ENCODE measurements at places on chromosomes 6 and 20.

DNA sequence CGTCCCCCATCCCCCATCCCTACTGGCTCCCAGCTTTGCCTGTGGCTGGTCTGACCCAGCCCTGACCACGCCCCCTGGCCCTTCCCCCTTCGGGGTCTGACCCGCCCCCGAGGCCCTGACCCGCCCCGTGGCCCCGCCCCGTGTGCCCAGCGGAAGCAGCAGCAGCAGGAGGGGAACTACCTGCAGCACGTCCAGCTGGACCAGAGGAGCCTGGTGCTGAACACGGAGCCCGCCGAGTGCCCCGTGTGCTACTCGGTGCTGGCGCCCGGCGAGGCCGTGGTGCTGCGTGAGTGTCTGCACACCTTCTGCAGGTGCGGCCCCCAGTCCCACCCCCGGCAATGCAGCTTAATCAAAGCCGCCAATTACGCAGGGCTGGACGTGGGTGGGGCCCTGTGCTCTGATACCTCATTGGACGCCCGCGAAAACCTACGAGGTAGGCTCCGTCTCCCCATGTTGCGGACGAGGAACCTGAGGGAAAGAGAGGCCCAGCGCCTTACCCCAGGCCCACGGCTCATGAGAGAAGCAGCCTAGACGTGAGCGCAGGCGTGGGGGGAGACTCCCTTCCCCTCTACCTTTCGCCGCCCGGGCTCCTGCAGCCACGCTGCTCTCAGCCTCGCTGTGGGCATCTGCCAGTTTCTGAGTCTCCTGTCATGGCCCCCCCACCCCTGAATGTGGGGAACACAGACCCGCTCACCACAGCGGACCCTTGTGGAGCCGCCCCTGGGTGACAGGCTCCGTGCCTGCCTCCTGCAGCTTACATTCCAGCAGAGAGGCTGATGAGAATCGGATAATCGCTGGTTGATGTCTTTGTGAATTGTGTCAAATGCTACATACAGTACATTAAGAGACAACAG, 12.8 kb downstream of the RBCK1 start:
- DNase-seq = peak; percentile 94

GRCh38 chr20:57350081-57350710, 859 bp upstream of the RAE1 start:
- DNase-seq = no peak

DNA sequence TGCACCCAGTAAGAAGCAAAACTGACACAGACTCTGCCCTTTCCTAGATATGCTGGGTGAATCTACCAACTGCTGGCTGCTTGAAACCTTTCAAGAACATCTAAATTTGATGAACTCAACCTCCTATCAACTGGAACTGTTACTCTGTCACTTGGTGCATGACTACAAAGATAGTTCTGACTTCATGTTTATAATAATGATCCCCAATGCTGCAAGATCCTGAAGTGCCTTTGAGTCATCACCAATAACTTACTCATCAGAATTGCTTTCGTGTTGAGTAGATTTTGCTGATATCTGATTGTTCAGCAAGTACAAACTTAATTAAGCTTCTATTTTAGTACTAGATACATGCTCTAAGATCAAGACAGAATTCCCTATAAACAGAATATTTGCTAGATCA, 100.2 kb upstream of the ARMC2 start:
- no peak for DNase-seq

DNA sequence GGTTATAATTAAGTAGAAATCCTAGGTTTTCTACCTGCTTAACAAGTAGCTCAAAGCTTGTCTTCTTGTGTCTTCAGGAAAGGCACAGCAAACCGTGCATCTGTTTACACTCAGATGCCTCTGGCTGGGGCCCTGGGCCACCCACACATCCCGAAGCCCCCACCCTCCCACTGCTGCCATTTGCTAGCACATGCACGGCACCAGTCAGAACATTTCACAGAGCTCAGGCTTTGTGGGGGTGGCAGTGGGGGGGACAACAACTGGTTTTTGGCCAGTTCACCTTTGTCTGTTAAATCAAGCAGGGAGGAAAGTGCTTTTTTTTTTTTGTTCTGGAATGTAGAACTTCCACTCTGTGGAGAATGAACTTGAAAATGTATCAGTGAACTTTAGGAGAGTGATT, 77.7 kb downstream of the LINC00237 start:
- DNase-seq = no peak

DNA sequence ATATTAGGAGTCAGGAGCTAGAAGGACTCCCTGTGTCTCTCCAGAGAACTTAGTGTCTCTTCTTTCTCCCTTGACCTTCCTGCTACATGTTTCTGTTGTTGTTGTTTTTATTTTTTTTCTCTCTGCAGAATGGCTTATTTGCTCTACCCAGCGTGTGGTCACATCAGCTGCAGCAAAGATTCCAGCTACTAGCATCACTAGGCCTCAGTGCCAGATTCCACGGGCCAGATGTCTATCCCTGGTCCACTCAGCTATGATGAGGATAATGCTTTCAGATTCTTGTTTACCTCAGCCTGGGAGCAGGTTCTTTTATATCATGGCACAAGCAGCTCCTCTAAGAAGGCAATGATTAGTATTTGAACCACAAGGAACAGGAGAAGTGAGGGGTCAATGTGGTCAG, 110.0 kb downstream of the PLCB1 start:
- no peak for DNase-seq

- no peak for DNase-seq
Observed at GRCh38 chr6:15503346-15503680, 159.5 kb downstream of the DTNBP1 start.

DNA sequence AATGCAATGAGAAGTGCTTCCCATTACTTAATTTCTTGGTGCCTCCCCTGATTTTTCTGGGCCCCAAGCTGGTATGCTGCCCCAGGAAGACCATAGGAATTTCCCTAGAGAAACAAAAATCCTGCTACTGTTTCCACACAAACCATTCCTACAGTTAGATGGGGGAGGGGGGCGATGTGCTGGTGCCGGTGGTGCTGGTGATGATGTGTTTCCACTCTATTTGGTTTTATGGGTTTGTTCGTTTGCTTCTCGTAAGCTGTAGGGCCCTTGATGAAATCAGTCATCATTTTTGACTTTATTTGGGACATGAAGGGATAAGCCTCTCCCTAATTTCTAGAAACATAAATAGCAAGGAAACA, 105.1 kb downstream of the MKKS start:
- no peak for DNase-seq

- DNase-seq = no peak
Observed at GRCh38 chr20:56766528-56766927, 137.4 kb downstream of the TFAP2C start.

GRCh38 chr6:44704240-44705150, 317.0 kb downstream of the CDC5L start:
- no peak for DNase-seq

DNA sequence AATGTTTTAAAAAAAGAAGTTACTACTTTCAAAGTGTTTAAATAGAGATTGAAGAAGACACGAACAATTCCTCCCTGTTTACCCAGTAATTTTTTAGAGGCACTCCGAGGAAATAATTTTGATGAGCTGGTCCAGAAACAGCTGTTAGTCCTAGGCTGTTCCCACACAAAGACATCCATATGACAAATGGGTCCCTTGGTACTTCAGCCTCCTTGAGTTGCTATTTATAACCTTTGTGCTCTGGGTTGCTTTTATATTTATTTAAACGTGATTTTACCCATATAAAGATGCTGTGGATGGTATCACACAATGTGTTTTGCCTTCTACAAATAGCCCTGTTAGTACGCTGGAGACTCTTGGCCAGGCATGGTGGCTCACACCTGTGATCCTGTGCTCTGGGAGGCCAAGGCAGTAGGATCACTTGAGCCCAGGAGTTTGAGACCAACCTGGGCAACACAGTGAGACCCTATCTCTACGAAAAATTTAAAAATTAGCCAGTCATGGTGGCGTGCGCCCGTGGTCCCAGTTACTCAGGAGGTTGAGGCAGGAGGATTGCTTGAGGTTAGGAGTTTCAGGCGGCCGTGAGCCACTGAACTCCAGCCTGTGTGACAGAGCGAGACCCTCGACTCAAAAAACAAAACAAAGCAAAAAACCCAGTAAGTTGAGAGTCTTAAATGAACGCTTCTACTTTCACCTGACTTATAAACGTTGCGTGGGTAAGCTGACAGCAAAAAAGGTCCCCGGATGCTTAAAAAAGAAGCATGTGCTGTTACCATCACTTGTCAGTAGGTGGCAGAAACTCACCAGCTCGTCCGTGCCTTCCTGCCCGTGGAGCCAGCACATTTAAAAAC, 56.9 kb upstream of the ARMH2 start:
- DNase-seq = peak; percentile 71

DNA sequence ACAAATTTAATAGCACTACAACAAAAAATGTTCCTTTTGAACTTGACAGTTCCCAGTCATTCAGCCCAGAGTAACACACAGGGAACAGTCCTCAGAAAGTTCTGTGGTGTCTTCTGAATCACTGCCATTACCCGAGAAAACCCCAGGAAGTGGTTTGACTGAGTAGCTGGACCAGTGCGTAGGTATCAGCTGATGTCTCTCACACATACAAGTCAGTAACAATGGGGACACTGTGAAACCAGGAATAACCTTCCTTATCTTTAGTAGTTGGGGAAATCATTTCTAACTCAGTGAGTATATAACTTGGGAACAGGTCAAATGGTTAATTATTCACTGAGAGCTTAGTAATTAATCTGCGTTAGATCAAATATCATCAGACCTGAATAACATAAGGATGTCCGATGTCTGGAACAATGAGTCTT, 73.1 kb downstream of the HIVEP2 start:
- DNase-seq = no peak

- no peak for DNase-seq
Observed at GRCh38 chr6:25715794-25716193, 38.7 kb upstream of the SLC17A4 start.

DNA sequence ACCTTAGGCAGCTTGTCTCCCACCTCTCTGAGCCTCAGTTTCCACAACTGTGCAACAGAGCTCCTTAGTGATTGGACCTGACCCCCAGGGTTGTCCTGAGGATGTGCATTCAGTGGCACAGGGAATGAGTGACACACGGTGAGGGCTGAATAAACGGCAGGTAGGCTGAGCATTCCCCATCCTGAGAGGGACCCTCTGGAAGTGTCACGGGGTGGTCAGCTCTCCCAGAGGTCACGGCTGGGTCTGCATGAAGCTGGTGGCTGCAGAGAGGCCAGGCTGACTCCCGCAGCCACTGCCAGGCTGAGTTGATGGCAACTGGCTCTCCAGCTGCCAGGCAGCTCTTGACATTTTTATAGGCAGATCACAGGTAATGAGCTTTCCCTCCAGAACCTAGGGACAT, 42.5 kb downstream of the CD40 start:
- DNase-seq = no peak

DNA sequence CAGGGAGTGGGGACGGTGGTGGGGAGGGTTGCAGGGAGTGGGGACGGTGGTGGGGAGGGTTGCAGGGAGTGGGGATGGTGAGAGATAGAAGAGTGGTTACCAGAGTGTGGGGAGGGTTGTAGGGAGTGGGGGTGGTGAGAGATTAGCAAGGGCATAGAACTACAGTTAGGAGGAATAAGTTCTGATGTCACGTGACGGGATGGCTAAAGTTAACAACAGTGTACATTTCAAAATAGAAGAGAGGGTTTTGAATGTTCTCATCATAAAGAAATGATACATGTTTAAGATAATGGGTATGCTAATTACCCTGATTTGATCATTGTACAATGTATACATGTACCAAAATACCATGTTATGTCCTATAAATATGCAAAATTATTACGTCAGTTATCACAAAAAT, 57.6 kb upstream of the FRMD1 start:
- DNase-seq = no peak

- DNase-seq = no peak
Observed at GRCh38 chr20:60581606-60582115, 623.4 kb downstream of the CDH26 start.

GRCh38 chr6:52522151-52522626, 54.7 kb downstream of the TRAM2 start:
- no peak for DNase-seq
